ENCODE measurements at places on chromosomes 1 and 21.
A peak's percentile ranks its signal among the peaks of the same experiment; 100 is the strongest.

GRCh38 chr1:68433395-68433794, 16.4 kb downstream of the RPE65 start:
- no peak for DNase-seq

GRCh38 chr1:175192111-175192629, 406 bp downstream of the KIAA0040 start:
- DNase-seq: peak; percentile 29

DNA sequence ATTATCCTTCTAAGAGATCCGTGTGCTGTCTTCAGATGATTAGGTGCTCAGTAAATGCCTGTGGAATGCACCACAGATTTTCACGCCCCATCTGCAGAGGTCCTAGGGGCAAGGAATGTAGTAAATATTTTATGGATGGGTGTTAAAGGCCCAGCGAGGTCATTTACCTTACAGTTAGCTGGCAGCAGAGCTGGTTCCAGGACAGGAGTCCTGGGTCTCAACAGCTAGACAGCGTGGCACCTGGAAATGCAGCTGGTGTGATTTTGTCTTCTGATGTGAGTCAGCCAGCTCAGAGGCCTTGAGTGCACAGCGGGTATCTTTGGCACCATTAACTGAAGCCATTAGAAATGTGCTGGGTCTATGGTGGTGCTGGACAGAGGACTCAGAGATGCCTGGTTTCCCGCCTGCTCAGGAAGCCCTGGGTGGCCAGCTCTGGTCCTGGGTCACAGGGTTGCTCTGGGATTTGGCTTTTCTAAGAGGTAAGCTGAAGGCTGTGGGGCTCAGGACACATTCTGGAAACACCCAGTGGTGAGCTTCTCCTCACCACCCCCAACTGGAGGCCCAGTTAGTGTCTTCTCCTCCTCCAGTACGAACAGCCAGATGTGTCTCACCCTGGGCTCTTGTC, 65.5 kb downstream of the DDX20 start:
- DNase-seq: no peak

DNA sequence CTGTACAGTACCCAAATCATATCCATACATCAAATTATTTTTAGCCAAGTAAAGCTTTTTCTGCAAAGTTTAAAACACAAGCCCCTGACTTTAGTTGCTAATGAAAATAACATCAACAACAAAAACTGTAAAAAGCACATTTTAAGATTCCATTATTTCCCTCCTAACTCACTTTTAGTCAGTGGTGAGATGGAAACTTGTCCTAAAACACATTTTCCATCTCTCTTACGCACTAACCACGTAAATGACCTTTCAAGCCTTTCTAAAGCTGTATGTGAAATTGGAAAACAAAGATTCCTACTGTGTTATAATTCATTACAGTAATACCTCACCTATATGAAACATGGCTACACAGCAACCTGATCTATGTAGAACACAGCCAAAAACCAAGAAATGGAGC, 77.5 kb downstream of the PTPN14 start:
- DNase-seq: no peak

DNA sequence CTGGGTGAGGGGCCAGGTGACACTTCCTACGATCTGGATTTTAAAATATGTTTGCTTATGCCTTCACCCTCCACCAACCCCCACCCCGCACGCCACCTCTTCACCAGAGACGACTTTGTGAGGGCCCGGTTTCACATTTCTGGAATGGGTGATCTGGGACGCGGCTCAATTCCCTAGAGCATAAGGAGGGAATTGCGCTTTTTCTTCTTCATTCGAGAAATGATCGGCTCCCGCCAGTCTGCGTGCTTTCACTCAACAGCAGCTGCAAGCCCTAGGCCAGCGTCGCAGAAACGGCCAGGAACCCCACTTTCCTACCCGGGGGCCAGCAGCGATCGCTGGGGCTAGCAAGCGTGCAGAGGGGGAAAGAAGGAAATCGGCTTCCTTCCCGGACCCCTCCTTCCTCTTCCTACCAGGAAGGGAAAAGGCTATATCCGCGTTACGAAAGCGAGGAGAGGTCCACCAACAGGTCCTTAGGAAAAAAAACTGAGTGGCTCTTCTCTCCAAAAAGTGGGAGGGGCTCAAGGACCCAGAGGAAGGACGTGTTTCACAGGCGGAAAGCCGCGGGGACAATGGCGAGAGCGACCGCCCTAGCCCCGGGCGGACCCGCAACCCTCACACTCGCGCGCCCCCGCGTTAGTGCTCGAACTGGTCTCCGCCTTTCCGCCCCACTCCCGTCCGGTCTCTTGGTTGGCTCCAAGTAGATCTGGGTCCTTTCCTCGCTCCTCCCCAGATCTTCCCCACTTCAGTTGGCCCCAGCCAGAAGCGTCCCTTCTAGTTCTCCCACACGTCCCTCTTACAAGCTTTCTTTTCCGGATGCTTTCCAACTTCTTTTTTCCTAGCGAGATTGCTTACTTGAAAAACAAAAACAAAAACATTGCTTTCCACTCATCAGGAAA, 1.1 kb upstream of the ADAMTS1 start:
- no peak for DNase-seq

DNA sequence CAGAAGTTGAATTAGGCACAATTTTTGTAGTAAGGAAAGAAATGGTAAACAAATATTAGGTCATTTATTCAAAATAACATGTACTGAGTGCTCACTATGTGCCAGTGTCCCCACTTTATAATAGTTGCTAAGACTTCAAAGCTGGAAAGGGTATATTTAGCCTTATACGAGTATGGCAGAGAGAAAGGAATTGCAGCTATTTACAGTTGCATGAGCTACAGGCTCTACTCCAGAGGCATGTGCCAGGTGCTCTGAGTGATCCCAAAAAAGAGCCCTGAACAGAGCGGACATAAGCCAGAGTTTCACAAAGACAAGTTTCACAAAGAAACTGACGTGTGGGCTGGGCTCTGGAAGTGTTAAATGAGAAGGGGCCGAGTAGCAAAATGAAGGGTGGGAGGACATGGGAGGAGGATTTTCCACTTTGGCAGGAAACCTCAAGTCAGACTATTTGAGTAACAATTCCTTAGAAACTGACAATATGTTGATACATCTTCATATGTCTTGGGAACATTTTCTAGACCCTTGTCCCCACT, 40.9 kb downstream of the FASLG start:
- DNase-seq: no peak

GRCh38 chr1:115211071-115211745, 121.9 kb upstream of the TSPAN2 start:
- DNase-seq: no peak

- no peak for DNase-seq
Observed at GRCh38 chr21:26365849-26366248, 195.3 kb upstream of the APP start.

GRCh38 chr1:7094509-7094908, 309.3 kb downstream of the CAMTA1 start:
- DNase-seq: no peak

DNA sequence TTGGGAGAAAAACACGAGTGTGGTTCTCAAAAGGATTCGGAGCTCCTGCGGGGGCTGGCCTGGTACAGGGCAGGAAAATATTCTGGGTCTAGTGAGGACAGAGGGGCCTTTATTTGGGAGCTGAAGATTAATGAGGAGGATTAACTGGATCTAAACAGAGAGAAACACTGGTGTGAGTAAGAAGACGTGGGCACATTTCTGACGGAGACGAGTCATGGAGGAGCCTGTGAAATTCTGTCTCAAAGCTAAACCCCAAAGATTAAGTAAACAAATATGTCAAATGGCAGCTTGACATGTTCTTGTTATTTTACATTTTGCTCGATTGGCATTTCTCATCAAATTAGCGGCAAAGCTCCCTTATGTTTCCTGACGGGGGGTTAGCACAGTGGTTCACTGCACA, 12.8 kb downstream of the PROK1 start:
- DNase-seq: no peak

DNA sequence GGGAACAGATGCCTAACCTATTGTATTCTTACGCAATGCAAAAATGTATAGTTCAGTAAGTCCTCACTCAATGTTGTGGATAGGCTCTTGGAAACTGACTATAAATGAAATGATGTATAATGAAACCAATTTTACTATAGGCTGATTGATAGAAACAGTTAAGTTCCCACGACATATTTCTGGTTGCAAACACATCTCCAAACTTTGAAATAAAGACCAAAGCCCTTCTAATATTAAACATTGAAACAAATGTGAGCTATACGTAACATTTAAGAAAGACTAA, 29.1 kb downstream of the MAP3K21 start:
- DNase-seq: no peak

DNA sequence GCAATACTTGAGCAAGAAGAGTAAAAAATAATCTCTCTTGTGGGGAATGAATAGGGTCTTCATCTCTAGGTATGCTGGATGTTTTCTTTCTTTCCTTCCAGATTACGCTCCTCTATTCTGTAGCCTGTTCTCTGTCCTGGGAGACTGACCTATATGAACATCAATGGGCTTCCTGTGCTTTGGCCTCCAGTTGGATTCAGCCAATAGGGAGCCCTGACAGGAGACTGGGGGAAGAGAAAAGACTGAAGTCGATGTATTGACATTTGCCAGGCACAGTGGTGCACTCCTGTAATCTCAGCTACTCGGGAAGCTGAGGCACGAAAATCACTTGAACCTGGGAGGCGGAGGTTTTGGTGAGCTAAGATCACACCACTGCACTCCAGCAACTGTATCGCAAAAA, 17.6 kb downstream of the SEMA6C start:
- no peak for DNase-seq

Data from stimulated activated CD4-positive, alpha-beta T cell treated with anti-CD3 and anti-CD28 coated beads, Interleukin-2, amount 100 ng/mL, for 48 hours (primary cell).